ENCODE measurements at places on chromosomes 4 and X.

DNA sequence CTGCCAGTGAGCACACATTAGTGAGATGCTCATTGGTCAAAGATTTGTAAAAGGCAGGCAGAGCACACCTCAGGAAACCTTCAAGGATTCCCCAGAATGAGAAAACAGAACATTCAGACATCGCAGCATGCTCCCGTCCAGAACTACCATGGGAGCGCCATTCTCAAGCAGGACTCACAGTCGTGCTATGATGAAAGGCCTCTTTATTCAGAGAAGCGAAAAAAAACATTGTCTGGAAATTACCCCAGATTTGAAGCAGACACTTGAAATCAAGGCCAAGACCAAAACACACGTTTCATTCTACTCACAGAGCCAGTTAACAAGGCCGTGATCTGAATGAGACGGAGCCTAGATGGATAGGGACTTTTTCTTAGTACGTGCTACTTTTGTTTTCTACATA lies 961.8 kb upstream of the TENM3 start:
- no peak for DNase-seq

GRCh38 chr4:81611221-81611620 lies 139.5 kb upstream of the RASGEF1B start:
- DNase-seq: no peak

DNA sequence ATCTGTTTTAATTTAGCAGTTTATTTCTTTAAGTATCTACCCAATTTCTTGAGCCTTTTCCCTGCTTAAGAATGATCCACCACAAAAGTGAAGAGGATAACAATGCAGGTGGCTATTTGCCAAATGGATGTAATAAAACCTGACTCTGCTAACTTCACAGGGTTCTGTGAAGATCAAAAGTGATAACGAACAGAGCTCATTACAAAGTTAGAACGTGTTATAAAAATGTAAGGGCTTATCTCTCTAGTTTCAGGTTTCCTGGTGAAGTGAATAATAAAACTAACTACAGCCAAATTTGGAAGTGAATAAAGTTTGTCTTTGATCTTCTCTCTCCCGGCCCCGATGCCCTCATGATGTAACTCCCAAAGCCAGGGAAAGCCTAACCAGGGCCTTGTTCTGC lies 497.9 kb downstream of the SMARCA1 start:
- no peak for DNase-seq

DNA sequence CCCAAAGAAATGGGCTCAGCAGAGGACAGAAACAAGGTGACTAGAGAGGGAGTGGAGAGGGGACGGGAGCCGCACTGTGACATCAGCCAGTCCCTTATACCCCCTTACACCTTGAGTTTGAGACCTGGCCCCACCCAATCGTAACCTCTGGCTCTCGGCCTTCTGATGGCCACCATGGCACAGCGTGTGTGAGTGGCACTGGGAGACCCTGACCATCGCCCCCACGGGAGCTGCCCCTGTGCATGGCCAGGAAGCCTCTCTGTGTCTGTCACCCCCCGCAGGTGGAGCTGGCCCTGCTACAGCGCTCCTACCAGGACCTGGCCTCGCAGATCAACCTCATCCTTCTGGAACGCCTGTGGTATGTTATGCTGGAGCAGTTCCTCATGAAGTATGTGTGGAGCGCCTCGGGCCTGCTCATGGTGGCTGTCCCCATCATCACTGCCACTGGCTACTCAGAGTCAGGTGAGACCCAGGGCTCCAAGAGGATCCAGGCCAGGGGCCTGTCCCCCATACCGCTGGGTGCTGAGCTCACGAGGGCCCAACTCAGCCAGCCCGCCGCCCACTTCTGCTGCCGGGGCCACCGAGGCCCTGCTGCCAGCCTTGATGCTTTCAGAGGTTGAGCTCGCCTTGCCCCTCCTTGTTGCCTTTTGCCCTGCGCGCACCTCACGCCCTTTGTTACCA lies 4.4 kb downstream of the ABCD1 start:
- no peak for DNase-seq

- no peak for DNase-seq
These were observed 60.7 kb downstream of the ABCG2 start for GRCh38 chr4:88097781-88098180.

- DNase-seq: no peak
These were observed 590 bp upstream of the CCDC110 start for GRCh38 chr4:185472103-185472542.

- DNase-seq: no peak
These were observed 26.3 kb downstream of the PDHA1 start for GRCh38 chrX:19370061-19370460.

GRCh38 chrX:80879143-80879542 lies 69.5 kb upstream of the BRWD3 start:
- no peak for DNase-seq

- DNase-seq: no peak
These were observed 17.6 kb downstream of the NKX3-2 start for GRCh38 chr4:13526658-13527057.

GRCh38 chr4:58962424-58962823 lies 1852.2 kb upstream of the IGFBP7 start:
- no peak for DNase-seq

DNA sequence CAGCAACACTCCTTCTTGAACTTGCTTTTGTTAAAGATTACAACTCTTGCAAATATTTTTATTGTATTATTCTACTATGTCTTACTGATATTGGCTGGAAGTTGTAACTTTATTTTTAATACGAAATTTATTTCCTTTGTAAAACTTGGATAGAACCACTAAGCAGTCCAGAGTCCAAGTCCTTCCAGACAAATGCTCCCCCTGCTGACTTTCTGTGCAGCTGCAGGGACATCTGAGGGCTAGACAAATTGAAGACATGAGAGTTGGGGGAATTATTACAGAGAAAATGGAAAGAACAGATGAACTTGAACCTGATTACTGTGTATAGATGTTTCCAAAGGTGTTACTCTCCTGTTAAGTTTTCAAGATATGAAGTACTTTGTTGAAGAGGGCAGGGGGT lies 238.8 kb downstream of the GRIA3 start:
- no peak for DNase-seq

DNA sequence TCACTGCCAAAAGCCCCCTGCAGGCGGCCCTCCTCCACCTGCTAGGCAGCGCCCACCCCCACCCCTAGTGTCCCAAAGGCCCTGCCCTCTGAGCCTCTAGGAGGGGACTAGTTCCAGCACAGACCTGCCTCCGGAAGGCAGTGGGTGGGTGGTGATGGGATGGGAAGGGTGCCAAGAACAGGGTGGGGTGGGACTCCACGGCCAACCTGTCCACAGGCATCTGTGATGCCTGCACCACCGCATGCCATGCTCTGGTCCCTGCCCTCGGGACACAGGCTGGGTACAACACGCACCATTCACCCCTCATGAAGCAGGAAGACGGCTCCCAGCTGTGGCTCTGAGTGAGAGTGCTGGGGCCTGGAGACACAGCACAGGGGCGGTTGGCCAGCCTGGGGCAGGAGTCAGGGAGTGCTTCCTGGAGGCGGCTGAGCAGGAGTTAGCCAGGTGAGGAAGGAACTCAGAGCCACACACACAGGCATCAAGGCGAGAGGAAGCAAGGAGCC lies 243.1 kb upstream of the PSAPL1 start:
- DNase-seq: no peak

DNA sequence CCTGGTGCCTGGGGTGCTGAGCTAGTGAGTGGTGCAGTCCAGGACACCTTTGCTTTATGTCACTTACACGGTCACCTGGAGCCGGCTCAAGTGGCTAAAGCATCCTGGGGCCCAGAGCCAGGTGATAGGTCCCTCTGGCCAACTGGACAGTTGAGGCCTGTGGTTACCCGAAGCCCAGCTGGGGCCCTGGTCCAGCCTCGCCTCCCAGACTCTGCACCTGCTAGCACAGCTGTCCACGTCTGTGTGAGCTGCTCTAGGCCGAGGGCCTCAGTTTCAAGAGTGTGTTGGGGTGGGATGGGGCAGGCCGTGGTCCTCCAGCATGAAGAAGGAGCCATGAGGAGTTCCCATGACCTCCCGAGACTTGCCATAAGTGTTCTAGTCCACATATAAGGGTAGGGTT lies 7.7 kb upstream of the ADD1 start:
- no peak for DNase-seq

DNA sequence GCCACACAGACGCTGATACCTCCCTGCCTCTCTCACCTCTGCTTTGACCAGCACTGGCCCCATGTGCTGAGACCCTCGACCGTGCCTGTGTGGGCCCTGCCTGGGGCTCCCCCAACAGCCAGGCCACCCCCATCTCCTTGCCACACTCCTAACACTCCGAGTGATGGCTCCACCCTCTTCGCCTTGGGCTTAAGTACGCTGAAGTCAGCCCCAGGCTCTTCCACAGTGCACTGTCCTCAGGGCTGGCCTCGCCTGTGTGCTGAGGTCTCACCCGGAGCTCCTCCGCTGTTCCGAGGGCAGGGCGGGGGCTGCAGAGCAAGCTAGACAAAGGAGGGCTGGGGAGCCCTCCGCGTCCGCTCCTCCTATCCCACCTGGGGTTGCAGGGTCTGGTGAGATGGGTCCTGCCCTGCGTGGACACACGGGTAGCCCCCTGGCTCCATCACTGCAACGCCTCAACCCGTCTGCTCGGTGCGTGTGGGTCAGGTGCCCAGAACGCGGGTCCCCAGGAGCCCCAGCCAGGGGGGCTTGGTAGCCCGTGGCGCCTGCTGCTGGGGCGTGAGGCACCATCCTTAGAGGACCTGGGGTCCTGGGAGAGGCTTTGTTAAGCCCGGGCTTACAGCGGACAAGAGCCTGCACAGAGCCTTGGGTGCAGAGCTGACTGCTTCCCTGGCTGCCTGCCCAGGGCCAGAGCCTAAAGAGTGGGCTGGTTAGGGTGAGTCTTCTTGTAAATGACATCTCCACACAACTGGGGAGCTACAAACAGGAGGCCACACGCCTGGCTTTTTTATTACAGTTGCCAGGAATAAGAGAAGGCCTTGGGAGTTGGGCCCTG lies 42.6 kb upstream of the NKX1-1 start:
- no peak for DNase-seq

DNA sequence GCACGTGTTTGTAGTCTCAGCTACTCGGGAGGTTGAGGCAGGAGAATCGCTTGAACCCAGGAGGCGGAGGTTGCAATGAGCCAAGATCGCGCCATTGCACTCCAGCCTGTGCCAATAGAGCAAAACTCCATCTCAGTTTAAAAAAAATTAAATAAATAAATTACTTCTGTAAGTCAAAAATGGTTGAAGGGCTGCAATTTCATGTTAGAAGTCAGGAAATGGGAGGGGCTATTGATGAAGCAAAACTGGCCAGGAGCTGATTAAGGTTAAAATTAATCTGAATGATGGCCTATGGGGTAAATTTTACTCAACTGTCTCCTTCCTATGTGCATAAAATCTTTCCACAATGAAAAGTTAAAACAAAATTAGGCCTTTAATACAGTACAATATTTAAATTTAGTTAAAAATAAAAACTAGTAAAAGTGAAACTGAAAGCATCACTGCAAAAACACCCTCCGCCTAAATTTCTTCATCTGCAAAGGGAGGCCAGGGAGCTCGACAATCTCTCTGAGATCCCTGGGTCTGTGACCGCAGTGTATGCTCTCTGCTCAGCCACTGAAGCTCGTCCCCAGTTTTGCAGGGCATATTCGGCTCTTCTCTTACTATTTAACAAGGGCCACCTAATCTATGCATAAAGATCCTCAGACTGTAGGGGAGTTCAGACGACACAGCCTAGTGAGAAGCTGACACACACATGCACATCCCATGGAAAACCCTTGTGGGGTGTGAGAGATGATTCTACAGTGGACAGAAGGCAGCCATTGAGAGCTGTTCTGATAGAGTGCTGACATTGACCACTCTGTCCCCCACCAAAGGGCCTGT lies 57.2 kb downstream of the IRF2 start:
- DNase-seq: peak; percentile 1

- DNase-seq: no peak
These were observed 82.2 kb upstream of the PCDH18 start for GRCh38 chr4:137614491-137614890.

- DNase-seq: no peak
These were observed 118.7 kb upstream of the AP1S2 start for GRCh38 chrX:15973299-15973698.

DNA sequence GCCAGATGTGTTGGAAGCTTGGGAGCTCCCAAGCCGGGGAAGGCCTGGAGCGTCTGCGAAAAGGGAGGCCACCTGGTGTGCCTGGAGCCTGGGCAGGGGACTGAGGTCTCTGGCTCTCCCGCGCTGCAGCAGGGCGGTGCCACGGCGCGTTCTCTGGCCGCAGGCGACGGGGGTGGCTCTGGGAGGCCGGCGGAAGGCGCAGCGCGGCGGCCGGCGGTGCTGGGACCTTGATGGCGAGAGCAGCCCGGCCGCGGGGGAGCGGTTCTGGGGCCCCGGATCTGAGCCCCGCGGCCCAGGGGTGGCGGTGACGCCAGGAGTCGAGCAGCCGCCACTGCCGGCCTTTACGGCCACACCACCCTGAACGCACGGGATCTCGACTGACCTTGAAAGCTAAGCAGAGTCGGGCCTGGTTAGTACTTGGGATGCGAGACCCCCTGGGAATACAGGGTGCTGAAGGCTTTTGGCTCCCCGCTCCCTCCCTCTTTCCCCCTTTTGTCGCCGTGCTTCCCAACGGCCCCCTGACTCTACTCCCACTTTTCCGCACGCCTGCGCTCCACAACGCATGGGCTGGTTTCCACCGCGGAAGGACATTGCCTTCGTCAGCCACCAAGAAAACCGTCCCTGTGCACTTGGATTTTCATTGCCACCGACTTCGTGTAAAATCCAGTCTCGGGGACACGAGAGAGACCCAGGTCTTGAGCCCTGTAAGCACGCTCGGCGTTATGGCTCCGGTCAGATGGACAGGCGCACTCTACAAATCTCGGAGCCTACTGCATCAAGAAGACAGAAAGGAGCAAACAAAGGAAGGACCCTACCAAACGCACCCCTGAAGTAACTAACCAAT lies 9.5 kb downstream of the FRG2 start:
- no peak for DNase-seq

DNA sequence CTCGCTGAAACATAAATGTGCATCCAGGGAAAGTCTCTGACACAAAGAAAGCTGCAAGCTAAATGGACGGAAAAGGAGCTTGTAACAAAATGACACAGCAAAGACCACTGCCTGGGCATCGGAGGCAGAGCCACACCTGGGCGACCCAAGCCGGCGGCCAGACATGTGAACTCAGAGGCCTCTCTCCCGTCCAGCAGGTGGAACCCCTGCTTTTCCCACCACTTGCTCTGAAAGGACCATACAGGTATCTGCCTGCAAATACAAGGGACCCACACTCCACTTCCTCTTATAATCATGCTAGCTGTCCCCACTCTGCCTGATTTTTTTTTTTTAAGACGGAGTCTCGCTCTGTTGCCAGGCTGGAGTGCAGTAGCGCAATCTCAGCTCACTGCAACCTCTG lies 12.0 kb downstream of the CPLX1 start:
- DNase-seq: no peak

GRCh38 chrX:128676651-128677050 lies 624.4 kb upstream of the ACTRT1 start:
- DNase-seq: no peak

GRCh38 chrX:29824176-29824906 lies 391.0 kb upstream of the MAGEB2 start:
- no peak for DNase-seq

DNA sequence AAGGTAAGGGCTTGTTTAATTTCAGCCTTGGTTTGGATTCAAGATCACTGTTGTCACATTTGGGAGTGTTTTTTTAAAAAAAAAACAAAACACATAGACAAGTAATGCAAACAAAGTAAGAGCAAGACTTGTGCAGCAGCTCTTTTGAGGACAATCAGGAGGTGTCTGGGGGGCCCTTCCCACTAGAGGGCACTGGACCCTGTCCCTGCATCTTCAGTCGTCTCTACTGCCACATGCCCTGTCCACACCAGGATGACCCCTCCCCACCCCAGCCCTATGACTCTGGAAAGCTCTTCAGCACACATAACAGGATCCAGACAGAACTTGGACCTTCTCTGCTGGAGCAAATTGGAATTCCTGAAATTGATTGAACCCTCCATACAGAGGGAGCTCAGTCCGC lies 71.0 kb downstream of the USP46 start:
- no peak for DNase-seq

- no peak for DNase-seq
These were observed 188.5 kb upstream of the TEX13C start for GRCh38 chrX:125131164-125131563.

All from effector CD8-positive, alpha-beta T cell (primary cell).